ENCODE measurements at places on chromosomes 5 and 9.
A peak's percentile ranks its signal among the peaks of the same experiment; 100 is the strongest.

DNA sequence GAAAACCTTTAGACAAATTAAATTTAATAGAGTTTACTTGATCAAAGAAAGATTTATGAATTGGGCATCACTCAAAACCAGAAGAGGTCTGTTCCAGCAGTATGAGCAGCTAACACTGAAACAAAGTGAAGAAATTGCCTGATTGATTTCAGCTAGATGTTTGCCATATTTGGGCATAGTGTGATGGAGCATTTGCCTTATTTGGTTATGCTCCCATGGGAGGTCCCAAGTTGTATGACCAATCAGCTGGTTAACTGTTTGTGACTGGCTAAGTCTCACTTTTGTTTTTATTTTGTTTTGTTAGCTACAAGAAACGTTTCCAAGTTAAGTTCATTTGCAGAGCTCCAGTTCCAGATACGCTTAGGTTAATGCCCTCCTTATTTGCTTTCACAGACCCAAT lies 53.3 kb upstream of the LMNB1 start:
- no peak for DNase-seq

GRCh38 chr5:10277773-10278630 lies 27.9 kb downstream of the CCT5 start:
- no peak for DNase-seq

GRCh38 chr5:177368869-177369644 lies 11.3 kb downstream of the RGS14 start:
- DNase-seq: no peak

GRCh38 chr9:97695995-97696802 lies 941 bp downstream of the XPA start:
- DNase-seq: peak; percentile 73

GRCh38 chr5:136222580-136223235 lies 29.7 kb upstream of the SMIM32 start:
- no peak for DNase-seq

DNA sequence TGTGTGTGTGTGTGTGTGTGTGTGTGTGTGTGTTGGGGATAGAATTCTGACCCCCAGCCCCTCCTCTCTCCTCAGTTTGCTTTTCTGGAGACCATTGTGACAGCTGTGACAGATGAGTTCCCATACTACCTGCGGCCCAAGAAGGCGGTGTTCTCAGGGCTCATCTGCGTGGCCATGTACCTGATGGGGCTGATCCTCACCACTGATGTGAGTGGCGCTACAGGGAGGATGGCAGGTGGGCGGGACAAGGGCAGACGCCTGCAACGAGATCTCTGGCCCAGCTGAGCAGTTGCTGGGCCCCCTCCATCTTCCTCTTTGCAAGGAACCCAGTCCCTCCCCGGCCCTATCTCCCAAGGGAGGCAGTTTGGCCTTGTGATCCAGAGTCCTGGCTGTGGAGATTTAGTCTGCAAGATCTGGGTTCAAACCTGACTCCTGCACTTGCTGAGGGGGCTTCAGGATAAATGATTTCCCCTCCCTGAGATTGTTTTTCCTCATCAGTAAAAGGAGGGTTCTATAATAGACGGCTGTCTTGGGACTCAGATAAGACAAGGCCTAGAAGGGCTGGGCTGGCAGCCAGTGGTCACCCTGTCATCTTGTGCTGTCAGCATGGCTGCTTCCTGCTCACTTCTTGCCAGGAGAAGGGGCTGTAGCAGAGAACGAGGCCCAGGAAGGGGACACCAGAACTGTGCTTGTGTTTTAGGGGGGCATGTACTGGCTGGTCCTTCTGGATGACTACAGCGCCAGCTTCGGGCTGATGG lies 14.1 kb downstream of the SLC6A7 start:
- peak; percentile 77 for DNase-seq

GRCh38 chr5:158546748-158547147 lies 553.0 kb downstream of the EBF1 start:
- DNase-seq: no peak

GRCh38 chr5:10310066-10310779 lies 2.5 kb upstream of the CMBL start:
- no peak for DNase-seq

- no peak for DNase-seq
These were observed 183.4 kb downstream of the DOCK8 start for GRCh38 chr9:398085-398484.
